ENCODE measurements at places on chromosomes 11 and 22.

DNA sequence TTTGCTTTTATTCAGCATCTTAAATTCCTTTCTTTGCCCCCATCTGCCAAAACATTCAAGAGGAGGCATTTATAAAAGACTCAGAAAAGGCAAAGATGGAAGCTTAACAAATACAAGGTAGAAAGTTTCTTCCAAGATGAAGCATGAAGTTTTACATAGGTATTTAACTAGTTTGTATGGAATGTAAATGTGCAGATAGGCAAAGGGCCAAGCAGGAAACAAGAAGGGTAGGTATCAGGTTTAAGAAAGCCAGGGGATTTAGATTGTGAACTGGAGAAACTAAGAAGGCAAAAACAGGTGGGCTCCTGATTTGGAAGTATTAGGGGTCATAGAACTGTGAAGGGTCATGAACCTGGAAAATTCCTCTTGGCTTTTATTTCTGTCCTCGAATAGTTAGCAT is 62.6 kb downstream of the PPP2R1B start:
- no peak overlapping the region for H3K4me3 ChIP-seq
- no peaks in the 10 kb centered on the region for H3K36me3 ChIP-seq
- H3K27me3 ChIP-seq = no peaks in the 10 kb centered on the region
- no peaks in the 10 kb centered on the region for H3K4me1 ChIP-seq
- DNase-seq = no peak
- no peak overlapping the region for H3K27ac ChIP-seq

DNA sequence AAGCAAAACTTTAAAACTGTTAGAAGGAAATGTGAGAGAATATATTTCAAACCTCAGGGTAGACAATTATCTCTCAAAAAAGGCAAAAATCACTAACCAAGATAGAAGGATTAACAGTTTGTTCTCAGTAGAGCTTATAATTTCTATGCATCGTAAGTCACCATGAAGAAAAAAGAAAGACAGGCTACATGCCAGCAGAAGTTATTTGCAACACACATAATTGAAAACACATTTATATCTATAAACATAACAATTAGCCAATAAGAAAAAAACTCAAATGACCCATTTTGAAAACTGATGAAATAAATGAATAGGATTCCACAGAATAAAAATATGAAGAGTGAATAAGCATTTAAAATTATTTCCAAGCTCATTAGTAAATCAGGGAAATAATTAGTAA is 24.4 kb upstream of the SNX19 start:
- H3K27me3 ChIP-seq = no peaks in the 10 kb centered on the region
- H3K4me3 ChIP-seq = no peak overlapping the region
- no peaks in the 10 kb centered on the region for H3K36me3 ChIP-seq

DNA sequence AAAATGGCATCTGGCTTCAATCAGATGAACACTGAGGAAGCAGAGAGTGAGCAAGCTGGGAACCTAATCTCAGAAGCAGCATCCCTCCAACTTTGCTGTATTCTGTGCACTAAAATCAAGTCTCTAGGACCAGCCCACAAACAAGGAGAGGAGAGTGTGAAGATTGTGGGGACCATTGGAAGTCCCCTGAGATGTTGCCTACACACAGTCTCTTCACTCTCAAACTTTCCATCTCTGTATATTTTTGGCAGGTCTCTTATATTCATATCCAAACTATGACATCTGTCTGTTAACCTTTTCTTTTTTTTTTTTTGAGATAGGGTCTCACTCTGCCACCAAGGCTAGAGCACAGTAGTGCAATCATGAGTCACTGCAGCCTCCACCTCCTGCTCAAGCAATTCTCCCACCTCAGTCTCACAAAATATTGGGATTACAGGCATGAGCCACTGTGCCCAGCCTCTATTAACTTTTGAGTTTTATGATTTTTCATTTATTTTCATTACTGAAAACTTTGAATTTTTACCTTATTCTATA is 1096.4 kb downstream of the TBC1D22A start:
- H3K4me1 ChIP-seq = no peaks in the 10 kb centered on the region
- no peak overlapping the region for H3K4me3 ChIP-seq
- H3K36me3 ChIP-seq = no peaks in the 10 kb centered on the region
- no peaks in the 10 kb centered on the region for H3K27me3 ChIP-seq
- DNase-seq = no peak

GRCh38 chr11:9765320-9766101 is 101.6 kb downstream of the SWAP70 start:
- H3K27me3 ChIP-seq = no peaks in the 10 kb centered on the region
- H3K27ac ChIP-seq = no peak overlapping the region
- H3K4me3 ChIP-seq = no peak overlapping the region
- H3K36me3 ChIP-seq = no peaks in the 10 kb centered on the region
- H3K4me1 ChIP-seq = 0 out of 2 replicates have a peak, but pooled peaks cover 1% of the 10 kb centered on the region
- no peak for DNase-seq

DNA sequence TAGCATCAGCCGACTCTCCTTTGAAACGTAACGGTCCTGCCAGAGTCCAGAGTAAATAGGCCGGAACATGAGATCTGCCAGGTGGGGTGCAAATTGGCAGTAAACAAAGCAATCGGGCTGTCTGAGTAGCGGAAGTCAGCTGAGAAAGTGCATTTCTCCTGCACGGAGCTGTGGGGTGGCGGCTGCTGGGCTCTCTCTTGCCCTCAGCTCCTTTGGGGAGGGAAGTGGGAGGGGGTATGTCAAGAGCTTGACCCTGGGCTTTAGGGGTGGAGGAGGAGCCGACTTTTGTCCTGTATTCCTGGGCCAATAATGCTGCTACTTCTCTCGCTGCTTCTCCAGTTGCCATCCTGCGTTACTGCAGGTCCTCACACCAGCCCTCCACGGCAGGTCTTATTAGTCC is 11.6 kb downstream of the GRIK4 start:
- H3K27me3 ChIP-seq = no peaks in the 10 kb centered on the region
- peaks cover 6% of the 10 kb centered on the region for H3K4me1 ChIP-seq
- H3K4me3 ChIP-seq = no peak overlapping the region
- no peaks in the 10 kb centered on the region for H3K36me3 ChIP-seq
- H3K27ac ChIP-seq = no peak overlapping the region

DNA sequence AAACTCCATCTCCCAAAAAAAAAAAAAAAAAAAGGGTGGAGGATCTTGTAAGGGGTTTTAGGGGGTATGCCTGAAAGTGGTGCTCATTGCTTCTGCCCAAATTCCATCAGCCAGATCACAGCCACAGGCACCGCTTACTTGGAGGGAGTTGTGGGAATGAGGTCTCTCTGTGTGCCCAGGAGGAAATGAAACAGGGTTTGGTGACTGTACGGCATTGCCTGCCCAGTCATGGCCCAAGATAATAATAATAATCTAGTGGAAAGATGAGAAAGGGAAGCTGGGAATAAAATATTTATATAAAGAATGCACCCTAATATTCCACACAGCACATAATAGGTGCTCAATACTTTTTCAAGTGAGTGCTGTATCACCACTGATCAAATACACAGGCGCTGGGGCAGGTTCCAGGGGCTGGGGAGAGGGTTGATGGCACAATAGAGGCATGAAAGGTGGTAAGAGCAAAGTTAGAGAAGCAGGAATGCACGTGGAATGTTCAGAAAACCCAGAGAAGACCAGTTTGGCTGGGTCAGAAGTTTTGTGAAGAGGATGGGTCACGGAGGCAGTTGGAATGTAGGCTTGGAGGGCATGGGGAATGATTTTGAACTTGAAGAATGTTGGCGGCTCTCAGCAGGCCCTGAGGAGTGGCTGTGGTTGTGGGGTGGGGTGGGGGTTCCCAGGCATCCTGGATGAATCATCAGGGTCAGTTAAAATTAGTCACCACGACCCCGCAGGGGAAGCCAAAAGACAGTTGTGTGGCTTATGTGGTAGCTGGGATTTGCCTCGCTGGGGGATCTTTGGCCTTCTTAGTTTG is 12.5 kb upstream of the MB start:
- no peaks in the 10 kb centered on the region for H3K27me3 ChIP-seq
- no peaks in the 10 kb centered on the region for H3K4me1 ChIP-seq
- DNase-seq = no peak
- no peak overlapping the region for H3K27ac ChIP-seq
- H3K36me3 ChIP-seq = no peaks in the 10 kb centered on the region
- no peak overlapping the region for H3K4me3 ChIP-seq

- H3K36me3 ChIP-seq = no peaks in the 10 kb centered on the region
- no peaks in the 10 kb centered on the region for H3K4me1 ChIP-seq
- H3K4me3 ChIP-seq = no peak overlapping the region
Observed at GRCh38 chr22:33923660-33924246, 3.5 kb upstream of the LARGE1 start.

GRCh38 chr11:36854875-36855274 is 256.8 kb upstream of the RAG2 start:
- no peaks in the 10 kb centered on the region for H3K27me3 ChIP-seq
- no peak overlapping the region for H3K4me3 ChIP-seq
- H3K36me3 ChIP-seq = no peaks in the 10 kb centered on the region
- no peaks in the 10 kb centered on the region for H3K4me1 ChIP-seq
- no peak overlapping the region for H3K27ac ChIP-seq
- DNase-seq = no peak

GRCh38 chr11:130477586-130478203 is 29.2 kb downstream of the ADAMTS15 start:
- peaks cover 3% of the 10 kb centered on the region for H3K4me1 ChIP-seq
- no peak overlapping the region for H3K4me3 ChIP-seq
- no peaks in the 10 kb centered on the region for H3K27me3 ChIP-seq
- peaks cover 5% of the 10 kb centered on the region for H3K36me3 ChIP-seq
- no peak for DNase-seq

- H3K27ac ChIP-seq = no peak overlapping the region
- H3K4me3 ChIP-seq = no peak overlapping the region
- DNase-seq = no peak
- no peaks in the 10 kb centered on the region for H3K27me3 ChIP-seq
- H3K4me1 ChIP-seq = no peaks in the 10 kb centered on the region
- peaks cover 18% of the 10 kb centered on the region for H3K36me3 ChIP-seq
Observed at GRCh38 chr11:129910360-129910759, 15.0 kb upstream of the NFRKB start.

DNA sequence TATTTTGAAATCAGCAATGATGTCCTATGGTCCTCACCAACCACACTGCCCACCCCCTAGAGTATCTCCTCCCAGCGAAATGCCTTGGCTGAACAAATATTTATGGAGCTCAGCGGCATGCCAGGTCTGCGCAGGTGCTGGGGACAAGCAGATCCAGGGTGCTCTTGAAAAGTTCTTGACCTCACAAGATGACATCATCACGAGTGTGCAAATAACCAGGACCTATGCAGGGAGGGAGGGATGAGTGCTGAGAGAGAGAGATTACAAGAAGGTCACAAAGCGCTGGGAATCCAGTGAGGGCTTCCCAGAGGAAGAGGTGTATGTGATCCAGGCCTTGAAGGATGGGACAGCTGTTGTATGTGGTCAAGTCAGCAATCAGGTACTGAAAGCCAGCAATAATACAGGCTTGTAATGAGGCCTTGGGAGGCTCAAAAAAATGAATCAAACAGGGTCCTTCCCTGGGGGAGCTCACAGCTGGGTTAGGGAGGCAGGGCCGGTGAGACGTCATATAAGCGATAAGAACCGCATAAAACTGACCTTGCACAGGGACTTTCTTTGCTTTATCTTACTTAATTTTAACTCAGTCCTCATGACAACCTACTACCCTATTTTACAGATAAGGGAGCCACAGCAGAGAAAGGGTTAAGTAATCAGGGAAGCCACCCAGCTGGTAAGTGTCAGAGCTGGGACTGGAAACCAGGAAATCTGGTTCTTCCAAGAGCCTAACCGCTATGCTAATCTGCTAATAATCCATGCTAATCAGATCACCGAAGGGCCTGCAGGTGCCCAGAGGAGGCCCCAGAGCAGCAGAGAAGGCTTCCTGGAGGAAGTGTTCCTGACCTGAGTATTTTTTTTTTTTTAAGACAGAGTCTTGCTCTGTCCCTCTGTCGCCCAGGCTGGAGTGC is 8.2 kb downstream of the ARRB1 start:
- no peak overlapping the region for H3K27ac ChIP-seq
- no peaks in the 10 kb centered on the region for H3K36me3 ChIP-seq
- peak; percentile 52 for DNase-seq
- H3K4me3 ChIP-seq = no peak overlapping the region
- peaks cover 3% of the 10 kb centered on the region for H3K4me1 ChIP-seq

- no peaks in the 10 kb centered on the region for H3K27me3 ChIP-seq
- H3K4me1 ChIP-seq = peaks cover 2% of the 10 kb centered on the region
- no peaks in the 10 kb centered on the region for H3K36me3 ChIP-seq
Observed at GRCh38 chr22:32615874-32616564, 141.4 kb downstream of the FBXO7 start.

- peaks cover 5% of the 10 kb centered on the region for H3K4me1 ChIP-seq
- no peaks in the 10 kb centered on the region for H3K36me3 ChIP-seq
- peaks cover 7% of the 10 kb centered on the region for H3K27me3 ChIP-seq
- H3K4me3 ChIP-seq = no peak overlapping the region
- DNase-seq = no peak
- H3K27ac ChIP-seq = no peak overlapping the region
Observed at GRCh38 chr11:124877910-124878758, 12.9 kb downstream of the ROBO3 start.

DNA sequence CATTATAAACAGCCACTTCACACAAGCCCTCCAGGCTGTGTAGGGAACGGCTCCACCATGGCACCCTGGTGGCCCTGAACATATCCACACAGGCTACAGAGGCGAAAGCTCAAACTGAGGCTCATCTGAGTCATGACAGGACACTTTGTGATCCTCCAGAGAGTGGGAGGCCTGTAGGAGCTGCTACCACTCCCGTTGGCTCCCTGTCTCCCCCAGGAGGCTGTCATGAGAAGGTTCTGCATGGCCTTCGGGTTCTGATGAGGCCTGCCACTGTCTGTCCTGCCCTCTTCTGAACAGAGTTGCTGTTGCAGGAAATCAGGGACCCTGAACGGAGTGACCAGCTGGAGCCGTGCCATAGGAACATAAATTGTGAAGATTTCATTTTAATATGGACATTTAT is 23.8 kb upstream of the ALDH3B2 start:
- no peaks in the 10 kb centered on the region for H3K27me3 ChIP-seq
- no peak for DNase-seq
- no peak overlapping the region for H3K27ac ChIP-seq
- no peak overlapping the region for H3K4me3 ChIP-seq

- no peak overlapping the region for H3K4me3 ChIP-seq
- H3K27me3 ChIP-seq = no peaks in the 10 kb centered on the region
- H3K36me3 ChIP-seq = no peaks in the 10 kb centered on the region
- no peak for DNase-seq
Observed at GRCh38 chr11:66887526-66887925, 30.7 kb downstream of the LRFN4 start.

DNA sequence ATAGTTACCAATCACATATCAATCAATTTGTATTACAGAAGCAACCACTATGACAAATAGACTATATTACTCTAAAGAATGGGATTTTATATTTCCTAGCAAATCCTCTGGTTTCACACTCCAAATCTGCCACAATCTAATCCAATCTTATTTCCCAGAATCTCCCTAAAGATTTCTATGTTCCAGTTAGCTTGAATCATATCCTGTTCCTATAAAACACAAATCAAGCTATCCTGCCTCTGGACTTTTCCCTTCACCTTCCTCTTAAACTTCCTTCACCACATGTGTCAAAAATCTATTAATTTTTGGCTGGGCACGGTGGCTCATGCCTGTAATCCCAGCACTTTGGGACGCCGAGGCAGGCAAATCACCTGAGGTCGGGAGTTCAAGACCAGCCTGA is 50.0 kb downstream of the PIK3C2A start:
- DNase-seq = no peak
- no peaks in the 10 kb centered on the region for H3K27me3 ChIP-seq
- no peaks in the 10 kb centered on the region for H3K36me3 ChIP-seq
- no peaks in the 10 kb centered on the region for H3K4me1 ChIP-seq
- H3K4me3 ChIP-seq = no peak overlapping the region
- no peak overlapping the region for H3K27ac ChIP-seq

GRCh38 chr11:120372296-120372695 is 36.1 kb downstream of the ARHGEF12 start:
- DNase-seq = no peak
- H3K27me3 ChIP-seq = no peaks in the 10 kb centered on the region
- no peaks in the 10 kb centered on the region for H3K36me3 ChIP-seq
- no peak overlapping the region for H3K4me3 ChIP-seq
- H3K4me1 ChIP-seq = no peaks in the 10 kb centered on the region

Measured in iPS DF 6.9 (cell line).